Thoracic aorta (tissue), 2 donors: ENCODE measurements at places on chromosomes 5 and 9.

DNA sequence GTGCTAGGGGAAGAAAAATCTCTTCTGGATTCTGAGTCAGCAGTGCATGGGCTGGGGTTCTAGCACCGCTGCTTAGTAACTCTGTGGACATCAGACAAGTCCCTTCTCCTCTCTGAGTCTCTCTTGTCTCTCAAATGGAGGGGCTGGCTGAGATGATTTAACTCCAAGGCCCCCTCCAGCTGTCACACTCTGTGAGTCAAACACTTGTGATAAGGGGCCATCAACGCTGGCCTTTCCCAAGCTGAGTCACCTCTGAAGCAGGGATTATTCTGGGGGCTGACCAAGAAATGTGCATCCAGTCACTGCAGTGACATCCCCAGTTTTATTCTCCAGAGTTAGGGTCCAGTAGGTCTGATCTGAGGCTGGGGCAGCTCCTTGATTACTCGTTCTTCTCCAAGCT lies 110.4 kb upstream of the ZNF462 start:
- no peak for DNase-seq

DNA sequence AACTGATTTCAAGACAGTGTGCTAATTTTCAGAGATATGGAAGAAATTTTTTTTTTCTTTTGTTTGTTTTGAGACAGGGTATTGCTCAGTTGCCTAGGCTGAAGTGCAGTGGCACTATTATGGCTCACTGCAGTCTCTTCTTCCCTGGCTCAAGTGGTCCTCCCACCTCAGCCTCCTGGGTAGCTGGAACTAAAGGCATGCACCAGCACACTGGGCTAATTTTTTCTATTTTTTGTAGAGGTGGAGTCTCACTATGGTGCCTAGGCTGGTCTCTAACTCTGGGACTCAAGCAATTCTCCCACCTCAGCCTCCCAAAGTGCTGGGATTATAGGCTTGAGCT lies 9.9 kb upstream of the TEX48 start:
- no peak for DNase-seq

- no peak for DNase-seq
Measured at GRCh38 chr5:18238321-18238720, 604.1 kb downstream of the TAF11L14 start.

DNA sequence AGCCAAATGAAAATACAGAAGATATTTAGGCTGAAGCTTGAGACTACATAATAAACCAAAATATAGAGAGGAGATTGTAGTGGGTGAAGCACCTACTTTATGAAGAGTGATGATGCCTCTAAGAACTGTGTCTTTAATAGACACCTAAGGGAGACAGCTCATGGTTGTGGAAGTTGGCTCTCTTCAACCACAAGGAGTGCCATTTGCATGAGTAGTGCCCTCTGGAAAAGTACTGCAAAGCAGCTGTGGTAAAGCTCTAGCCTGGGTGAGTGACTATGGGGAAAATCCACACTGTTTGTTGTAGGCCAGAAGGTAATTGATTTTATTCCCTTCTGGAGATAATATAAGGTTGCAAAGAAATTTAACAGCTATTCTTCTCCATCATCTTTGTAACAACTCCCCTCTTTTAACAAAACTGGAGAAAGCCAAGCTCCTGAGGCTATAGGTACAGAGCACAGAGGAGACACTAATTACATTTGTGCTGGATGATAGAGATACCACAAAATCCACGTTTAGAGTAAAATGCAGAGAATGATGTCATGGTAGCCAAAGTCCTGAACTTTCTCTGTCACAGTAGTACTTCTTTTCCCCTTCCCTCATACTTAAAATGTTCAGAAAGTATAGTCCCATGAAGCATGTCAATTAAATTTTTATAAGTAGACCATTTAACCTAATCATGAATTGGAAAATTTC lies 122.8 kb downstream of the STARD4 start:
- no peak for DNase-seq

DNA sequence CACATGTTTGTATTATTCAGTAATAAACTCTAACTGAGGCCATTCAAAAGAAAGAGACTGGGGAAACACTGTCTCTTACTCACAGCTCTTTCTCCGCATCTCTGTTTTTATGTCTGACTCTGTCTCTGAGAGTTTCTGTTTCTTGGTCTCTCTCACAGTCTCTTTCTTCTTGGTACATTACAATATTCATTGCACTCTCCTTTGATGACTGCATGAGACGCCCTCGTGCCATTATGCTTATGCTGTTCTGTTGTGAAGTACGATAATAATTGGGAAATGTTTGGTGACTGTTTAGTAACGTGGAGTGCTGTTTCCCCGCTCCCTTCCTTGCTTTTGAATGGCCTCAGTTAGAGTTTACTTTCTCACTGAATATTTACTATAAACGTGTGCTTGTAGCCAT lies 25.3 kb upstream of the TLX3 start:
- no peak for DNase-seq

DNA sequence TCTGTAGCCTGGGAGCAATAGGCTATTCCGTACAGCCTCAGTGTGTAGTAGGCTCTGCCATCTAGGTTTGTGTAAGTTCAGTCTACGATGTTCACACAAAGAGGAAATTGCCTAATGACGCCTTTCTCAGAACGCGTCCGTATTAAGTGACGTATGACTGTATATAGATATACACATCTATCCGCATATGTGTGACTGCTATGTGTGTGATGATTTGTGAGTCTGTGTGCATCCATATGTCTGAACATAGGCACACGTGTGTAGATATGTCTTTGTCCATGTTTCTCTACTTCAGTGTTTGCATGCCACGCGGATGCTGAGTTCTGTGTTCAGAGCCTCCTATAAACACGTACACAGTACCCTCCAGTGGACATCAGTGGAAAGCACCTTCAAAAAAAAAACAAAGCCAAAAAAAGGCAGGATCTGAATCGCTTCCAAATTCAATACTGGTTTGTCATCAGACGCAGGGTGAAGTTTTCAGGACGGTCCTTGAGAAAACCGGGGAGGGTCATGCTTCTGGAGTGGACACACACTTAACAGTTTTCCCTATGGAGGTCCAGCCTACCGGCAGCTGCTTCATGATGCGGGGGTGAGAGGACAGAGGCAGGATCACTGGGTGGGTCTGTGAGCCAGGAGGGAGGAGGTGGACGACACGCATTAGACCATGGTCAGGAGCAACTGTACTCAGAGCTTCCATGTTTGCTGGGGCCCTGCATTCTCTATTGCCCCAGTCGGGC lies 29.5 kb upstream of the ALDH1B1 start:
- DNase-seq: no peak
